ENCODE measurements at places on chromosomes 4 and X.

DNA sequence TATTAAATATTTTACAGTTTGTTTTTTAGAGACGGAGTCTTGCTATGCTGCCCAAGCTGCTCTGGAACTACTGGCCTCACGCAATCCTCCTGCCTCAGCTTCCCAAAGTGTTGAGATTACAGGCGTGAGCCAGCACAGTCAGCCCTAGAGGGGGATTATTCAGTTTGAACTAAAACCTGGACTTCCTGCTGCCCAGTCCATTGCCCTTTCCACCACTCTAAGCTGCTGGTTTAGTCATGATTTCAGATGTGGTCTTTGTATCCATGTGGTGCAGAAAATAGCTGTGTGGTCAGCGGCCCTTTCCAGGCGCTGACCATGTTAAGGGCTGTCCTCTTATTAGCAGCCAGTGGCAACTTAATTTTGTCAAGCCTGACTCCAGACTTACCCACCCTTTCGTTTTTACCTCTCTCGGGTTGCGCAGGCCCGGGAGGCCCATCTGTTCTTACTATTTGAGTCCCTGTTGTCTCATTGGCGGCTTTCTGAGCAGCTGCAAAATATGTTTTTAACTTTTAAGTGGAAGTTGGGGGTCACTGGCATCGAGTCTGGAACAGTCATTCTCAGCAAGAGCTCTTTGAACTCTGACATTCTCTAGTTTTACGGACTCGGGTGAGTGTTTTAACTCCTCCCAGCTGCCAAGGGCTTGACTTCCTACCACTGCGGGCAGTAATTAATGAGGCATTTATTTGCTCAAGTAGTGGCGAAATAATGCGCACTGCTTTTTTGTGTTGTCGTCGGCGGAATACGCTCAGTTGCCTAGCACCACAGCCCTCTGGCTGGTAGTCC, 773 bp upstream of the VMA21 start:
- peak; percentile 26 for DNase-seq

DNA sequence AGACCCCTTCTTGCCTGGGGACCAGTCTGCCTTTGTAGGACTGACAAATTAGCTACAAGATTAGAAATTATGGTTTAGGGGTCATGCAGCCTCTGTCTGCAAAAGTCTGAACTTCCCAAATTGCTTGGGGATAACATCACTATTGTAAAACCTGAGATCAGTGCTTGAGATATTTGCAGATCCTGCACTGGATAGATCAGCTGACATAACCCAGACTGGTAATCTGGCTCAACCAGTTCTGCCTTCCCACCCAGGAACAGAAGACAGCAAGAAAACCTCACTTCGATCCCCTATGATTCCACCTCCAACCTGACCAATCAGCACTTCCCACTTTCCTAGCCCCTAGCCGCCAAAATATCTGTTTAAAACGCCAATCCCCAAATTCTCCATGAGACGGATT, 202.8 kb upstream of the DIAPH2 start:
- DNase-seq = no peak

GRCh38 chr4:11548597-11549082, 119.9 kb upstream of the HS3ST1 start:
- DNase-seq = peak; percentile 27

GRCh38 chr4:125397226-125397625, 82.5 kb downstream of the FAT4 start:
- DNase-seq = no peak

GRCh38 chrX:63746278-63746677, 38.7 kb downstream of the ARHGEF9 start:
- DNase-seq = no peak

- DNase-seq = no peak
Observed at GRCh38 chrX:73134741-73135140, 55.4 kb upstream of the PABPC1L2A start.

GRCh38 chr4:148022975-148023374, 291.1 kb downstream of the ARHGAP10 start:
- no peak for DNase-seq

- DNase-seq = no peak
Observed at GRCh38 chrX:69072486-69073006, 92.7 kb downstream of the PJA1 start.

DNA sequence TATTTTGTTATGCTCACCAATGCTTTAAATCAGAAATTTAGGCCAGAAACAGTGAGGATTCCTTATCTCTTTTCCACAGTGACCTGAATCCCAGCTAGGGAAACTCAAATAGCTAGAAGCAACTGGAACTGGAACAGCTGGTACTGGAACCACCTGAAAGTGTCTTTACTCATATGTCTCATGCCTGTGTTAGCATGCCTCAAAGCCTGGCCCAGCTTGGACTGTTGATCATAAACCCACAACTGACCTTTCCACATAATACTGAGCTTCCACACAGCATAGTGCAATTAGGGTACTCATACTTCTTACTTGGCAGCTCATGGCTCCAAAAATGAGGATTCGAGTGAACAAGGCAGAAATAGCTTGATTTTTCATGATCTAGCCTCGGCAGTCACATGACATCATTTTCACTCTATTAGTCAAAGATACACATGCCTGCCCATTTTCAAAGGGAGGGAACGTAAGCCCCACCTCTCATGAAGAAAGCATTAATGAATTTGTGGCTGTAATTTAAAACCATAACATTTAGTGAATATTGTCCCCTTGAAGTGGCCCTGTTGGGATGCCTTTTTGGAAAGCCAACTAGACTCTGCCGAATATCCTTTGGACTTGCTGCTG, 80.8 kb upstream of the ACSL1 start:
- DNase-seq = no peak

- no peak for DNase-seq
Observed at GRCh38 chr4:150070464-150071170, 7.6 kb upstream of the DCLK2 start.

GRCh38 chrX:72306851-72307645, 1.3 kb upstream of the CITED1 start:
- peak; percentile 48 for DNase-seq

- no peak for DNase-seq
Observed at GRCh38 chrX:10525381-10526120, 94.8 kb downstream of the MID1 start.

- DNase-seq = peak; percentile 25
Observed at GRCh38 chrX:110786486-110786885, 9.1 kb downstream of the CHRDL1 start.
